ENCODE measurements at places on chromosomes 7 and 10. TPM values are rescaled to one million over a fixed set of nuclear protein-coding genes. Genes with fewer than 3 reads are reported as not detected.

Gene CALML3
- not detected for total RNA-seq

Gene MYL10
- not detected for total RNA-seq

Gene TMED4
- total RNA-seq = 74.8 TPM

Gene POP7
- total RNA-seq = 53.4 TPM

Gene CCZ1
- total RNA-seq = 74.5 TPM

Gene PANK1
- 6.2 TPM for total RNA-seq

Gene VWDE
- 4.6 TPM for total RNA-seq

Gene UCN3
- not detected for total RNA-seq

Gene CUZD1
- 3.6 TPM for total RNA-seq

Gene PTPRN2
- 5.7 TPM for total RNA-seq

Gene CLEC5A
- total RNA-seq = not detected

Gene LRRN3
- 82.3 TPM for total RNA-seq

Gene TCAF2
- 20.8 TPM for total RNA-seq

Gene CTAGE15
- not detected for total RNA-seq

Gene UTF1
- total RNA-seq = not detected

Gene CFTR
- not detected for total RNA-seq

Gene NAT16
- not detected for total RNA-seq

Gene STEAP4
- not detected for total RNA-seq

Gene ZNF32
- 8.2 TPM for total RNA-seq

Gene DLX6
- not detected for total RNA-seq

Gene LRMDA
- not detected for total RNA-seq

Gene CALCR
- not detected for total RNA-seq

Gene SFXN2
- 30.1 TPM for total RNA-seq

Gene IDI2
- not detected for total RNA-seq

Gene OGA
- 120 TPM for total RNA-seq

Gene ARHGEF35
- total RNA-seq = 2.6 TPM

Gene PILRA
- total RNA-seq = 1.3 TPM

Gene HKDC1
- total RNA-seq = 2.7 TPM

Measured in activated CD8-positive, alpha-beta memory T cell treated with anti-CD3 and anti-CD28 coated beads, Interleukin-2, amount 10 ng/mL, durations not matched to agents 7 days and 5 days (primary cell).